ENCODE measurements at places on chromosomes 2 and 18.

DNA sequence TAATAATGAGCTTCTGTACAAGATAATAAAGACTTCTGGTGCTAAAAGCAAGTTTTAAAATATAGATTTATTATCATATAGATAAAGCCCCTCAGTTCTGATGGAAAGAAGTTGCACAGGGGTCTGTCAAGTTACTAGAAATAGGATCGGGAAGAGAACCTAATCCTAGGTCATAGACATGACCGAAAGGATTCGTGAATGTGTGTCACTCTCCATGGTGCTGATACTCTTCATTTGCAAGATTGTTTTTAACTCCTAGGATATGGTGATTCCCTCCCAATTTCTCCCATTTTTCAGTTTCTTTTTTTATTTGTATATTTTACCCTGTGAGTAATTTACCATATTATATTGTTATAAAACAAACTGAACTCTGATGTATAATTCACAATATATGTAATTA, 58.9 kb upstream of the CTNNA2 start:
- DNase-seq, result no peak

- DNase-seq, result no peak
These were observed 135.1 kb downstream of the ACTR3 start for GRCh38 chr2:114025030-114025429.

GRCh38 chr2:159982842-159983785, 79.3 kb downstream of the PLA2R1 start:
- DNase-seq, result no peak

GRCh38 chr2:117958186-117958585, 55.7 kb downstream of the CCDC93 start:
- no peak for DNase-seq

GRCh38 chr2:11980809-11981208, 234.4 kb downstream of the LPIN1 start:
- DNase-seq, result no peak

DNA sequence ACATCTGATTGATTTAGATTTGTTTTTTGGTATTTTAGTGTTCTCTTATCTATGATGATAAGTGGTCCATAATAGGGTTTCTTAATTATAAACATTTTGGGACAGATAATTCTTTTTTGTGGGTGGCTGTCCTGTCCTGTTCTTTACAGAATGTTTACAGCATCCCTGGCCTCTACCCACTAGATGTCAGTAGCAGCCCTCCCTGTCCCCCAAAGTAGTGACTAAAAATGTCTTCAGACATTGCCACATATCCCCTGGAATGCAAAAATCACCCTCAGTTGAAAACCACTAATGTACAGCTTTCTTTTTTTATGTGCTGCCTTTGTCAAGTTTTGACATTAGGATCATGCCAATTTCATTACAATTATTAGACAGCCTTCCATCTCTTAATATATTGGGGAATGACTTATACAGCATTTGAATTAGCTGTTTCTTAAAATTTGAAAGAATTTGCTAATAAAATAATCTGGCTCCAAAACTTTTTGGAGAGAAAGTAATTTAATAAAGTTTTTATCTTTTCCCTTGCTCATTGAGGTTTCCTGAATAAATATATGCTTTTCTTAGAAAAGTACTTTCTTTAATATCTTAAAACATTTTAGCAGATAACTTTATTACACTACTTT, 19.5 kb downstream of the WIPF1 start:
- DNase-seq, result no peak

- no peak for DNase-seq
These were observed 537.1 kb upstream of the ID2 start for GRCh38 chr2:8144785-8145184.

- DNase-seq, result no peak
These were observed at the start of gene IL1RL1 for GRCh38 chr2:102310964-102311640. IL1RL1 (plus strand) TSS chr2:102311563; CDS start chr2:102338265, 26,702 bp downstream.

GRCh38 chr2:111705711-111706336, 178.2 kb downstream of the ANAPC1 start:
- no peak for DNase-seq

DNA sequence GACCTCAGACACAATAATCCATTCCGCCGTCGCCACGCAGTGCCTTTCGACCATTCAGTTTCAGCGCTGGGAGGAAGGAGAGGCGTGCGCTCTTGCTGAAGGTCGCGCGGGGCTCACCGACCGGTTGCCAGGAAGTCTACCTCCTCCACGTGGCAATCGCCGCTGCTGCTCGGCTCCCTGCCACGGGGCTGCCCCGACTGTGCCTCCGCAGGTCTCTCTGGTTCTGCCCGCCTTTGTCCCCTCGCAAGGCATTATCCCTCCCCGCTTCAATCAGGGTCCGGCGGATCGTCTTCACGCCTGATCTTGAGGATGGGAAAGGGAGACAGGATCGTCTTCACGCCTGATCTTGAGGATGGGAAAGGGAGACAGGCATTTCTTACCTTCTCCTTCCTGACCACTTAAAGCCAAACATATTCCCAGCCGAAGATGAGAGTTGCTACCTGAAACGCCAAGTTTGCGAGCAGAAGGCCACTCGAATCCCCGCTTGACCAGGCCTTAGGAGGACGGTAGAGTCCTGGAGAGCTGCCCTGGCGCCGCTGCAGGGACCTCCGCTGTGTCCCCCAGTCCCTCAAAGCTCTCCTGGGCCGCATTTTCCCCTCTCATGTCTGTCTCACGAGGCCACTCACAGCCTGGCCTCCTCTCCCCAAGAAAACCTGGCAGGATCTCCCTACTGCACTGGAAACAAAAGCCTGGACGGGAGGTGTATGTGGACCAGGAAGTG, 4.3 kb upstream of the GPR45 start:
- no peak for DNase-seq

DNA sequence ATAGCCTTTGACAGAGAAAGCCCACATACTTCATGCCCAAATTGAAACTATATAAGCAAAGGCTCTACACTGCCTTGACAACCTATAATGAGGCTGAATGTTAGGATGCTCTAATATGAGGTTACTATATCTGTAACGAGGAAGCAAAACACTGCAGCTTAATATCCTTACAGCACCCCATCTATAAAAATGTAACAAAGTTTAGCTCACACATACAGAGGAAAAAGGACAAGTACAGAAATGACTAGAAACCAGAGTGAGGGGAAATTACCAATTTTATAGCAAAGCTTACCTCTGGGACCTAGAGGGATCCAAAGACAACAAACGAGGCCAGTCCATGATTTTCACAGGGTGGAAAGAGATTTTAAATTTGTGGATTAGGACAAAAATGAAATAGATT, 138.5 kb downstream of the COL4A4 start:
- no peak for DNase-seq

DNA sequence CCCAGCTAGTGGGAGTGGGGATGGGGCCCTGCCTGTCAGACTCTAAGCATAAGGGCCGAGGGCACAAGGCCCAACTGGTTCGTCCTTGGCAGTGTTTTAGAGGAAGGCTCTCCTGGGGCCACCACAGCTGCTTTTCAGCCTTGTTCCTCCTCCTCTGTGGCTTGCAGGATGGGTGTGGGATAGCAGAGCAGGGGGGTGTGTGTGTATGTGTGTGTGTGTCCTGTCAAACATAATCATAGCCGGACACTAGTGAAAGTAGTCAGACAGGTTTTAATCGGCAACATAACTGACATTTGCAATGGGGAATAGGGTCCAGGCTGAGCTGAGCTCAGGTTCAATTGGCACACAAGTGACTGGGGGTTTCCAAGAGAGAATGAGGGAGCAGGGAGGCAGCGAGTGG, 114.2 kb downstream of the SEPTIN10 start:
- no peak for DNase-seq

GRCh38 chr2:20143263-20143662, 81.7 kb downstream of the SDC1 start:
- no peak for DNase-seq

GRCh38 chr2:152097801-152098495, 896 bp downstream of the CACNB4 start:
- DNase-seq, result no peak

- no peak for DNase-seq
These were observed 441.9 kb downstream of the RND3 start for GRCh38 chr2:150045601-150046000.

DNA sequence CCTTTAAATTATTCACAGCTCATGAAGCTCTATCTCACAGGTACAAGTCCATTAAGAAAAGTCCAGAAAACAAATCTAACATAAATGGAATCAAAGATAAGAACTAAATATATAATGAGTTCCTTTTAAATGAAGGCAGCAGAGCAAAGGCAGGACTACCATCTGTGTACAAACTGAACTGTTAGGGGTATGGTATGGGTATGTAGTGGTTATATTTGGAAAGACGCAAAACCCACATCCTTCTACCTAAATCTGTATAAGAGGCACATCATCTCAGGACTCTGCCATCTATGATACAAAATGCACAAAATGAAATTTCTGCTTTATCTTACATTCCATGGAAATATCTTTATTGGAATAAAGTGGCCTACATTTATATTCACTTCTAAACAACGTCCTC, 59.9 kb downstream of the PDE11A start:
- no peak for DNase-seq

DNA sequence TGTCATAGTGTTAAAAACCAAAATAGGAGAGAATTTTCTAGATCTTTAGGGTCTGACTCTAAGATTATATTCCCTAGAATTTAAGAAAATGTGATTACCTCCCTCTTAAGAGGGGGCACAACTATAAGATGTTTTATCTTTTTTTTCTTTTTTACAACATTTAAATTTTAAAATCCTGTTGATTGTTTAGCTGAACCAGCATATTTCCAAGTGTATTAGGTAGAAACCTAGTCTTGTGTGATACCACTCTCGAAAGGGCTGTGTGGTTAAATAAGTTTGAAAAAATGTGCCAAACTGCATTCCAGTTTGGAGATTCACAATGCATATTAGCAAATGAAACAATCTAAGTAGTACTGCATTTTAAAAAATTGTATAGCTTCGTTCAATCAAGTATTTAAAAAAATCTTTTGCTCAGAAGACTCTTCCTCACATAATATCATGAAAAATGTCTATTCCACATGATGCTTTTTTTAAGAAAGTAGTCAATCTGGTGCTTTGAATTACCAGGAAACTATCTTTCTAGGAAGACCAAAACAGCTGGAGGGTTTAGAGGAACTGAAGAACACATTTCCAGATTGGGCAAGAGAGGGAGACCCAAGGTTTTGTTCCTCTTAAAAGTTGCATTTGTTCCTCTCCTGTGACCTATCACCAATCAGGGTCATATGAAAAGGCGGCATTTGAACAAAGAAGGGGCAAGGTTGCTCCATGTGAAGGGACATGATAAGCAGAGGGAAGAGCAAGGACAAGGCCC, 98.8 kb downstream of the DPP4 start:
- DNase-seq, result no peak

DNA sequence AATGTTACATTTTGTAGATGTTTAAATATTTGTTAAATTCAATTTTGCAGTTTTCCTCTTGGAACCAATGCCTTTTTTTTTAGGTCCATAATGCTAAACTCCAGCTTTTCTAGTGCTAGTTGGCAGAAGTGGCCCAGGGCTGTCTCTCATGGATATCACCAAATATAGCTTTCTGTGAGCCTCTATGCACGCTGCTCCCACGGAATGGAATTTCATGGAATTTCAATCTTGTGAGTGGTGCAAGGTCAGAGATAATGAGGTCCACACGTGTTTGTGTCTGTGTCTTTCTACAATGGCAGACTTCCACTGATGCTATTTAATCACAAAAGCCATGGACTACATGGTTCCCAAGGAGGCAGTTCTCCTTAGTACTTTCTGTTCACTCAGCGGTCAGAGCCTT, 191.5 kb upstream of the PARD3B start:
- no peak for DNase-seq

DNA sequence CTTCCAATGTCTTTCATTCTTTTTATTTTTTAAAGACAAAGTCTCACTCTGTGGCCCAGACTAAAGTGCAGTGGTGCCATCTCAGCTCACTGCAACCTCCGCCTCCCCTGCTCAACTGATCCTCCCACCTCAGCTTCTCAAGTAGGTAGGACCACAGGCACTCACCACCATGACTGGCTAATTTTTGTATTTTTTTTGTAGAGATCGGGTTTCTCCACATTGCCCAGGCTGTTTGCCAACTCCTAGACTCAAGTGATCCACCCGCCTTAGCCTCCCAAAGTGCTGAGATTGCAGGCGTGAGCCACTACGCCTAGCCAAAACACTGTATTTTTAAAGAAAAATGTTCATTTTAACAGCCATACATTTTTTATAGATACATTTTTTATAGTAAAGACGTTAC, 12.7 kb downstream of the GCKR start:
- DNase-seq, result no peak

- DNase-seq, result no peak
These were observed 13.8 kb downstream of the DPYSL5 start for GRCh38 chr2:26861610-26862224.

GRCh38 chr2:148048475-148049221, 27.8 kb downstream of the MBD5 start:
- no peak for DNase-seq

Data from natural killer cell (primary cell).